Activated CD4-positive, alpha-beta T cell treated with anti-CD3 and anti-CD28 coated beads, Interleukin-2, amount 50 U/mL, for 4 hours (primary cell): ENCODE measurements at places on chromosomes 2 and 18.

GRCh38 chr2:102753563-102754159 is 8.2 kb upstream of the TMEM182 start:
- no peak for DNase-seq

GRCh38 chr2:25316101-25316500 is 25.6 kb downstream of the DNMT3A start:
- DNase-seq: no peak

GRCh38 chr2:238554468-238555315 is 128.0 kb downstream of the ASB1 start:
- DNase-seq: no peak

GRCh38 chr18:53795610-53796009 is 428.9 kb downstream of the MBD2 start:
- DNase-seq: no peak

DNA sequence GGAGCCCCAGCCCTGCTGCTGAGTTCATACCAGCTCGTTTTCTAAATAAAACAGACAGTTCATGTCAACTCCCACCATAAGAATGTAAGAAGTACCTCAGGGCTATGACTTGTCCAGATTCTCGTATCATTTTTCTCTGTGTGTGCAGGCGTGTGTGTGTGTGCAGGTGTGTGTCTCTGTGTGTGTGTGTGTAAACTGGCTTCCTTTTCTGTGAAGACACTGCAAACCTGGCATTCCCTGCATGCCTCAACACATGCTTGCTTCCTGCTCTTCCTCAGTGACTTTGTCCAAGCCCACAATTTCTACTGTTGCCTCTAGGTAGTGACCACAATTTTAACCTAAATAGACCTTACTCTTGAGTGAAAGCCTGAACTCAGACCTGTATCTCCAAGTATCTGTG is 879.0 kb downstream of the SLC4A3 start:
- DNase-seq: no peak

DNA sequence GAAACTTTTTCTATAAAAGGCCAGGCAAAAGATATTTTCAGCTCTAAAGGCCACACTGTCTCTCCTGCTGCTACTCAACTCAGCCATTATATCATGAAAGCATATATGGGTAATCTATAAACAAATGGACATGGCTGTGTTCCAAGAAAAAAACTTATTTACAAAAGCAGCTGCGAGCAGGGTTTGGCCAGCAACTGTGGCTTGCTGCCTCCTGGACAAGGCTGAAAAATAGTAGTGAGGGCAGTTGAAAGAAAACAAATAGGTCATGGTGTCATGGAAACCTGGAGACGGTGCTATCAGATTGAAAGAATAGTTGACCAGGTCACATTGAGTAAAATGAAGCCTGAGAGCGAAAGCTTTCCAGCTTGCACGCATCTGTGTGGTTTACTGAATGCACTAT is 89.2 kb upstream of the LRATD1 start:
- DNase-seq: no peak

DNA sequence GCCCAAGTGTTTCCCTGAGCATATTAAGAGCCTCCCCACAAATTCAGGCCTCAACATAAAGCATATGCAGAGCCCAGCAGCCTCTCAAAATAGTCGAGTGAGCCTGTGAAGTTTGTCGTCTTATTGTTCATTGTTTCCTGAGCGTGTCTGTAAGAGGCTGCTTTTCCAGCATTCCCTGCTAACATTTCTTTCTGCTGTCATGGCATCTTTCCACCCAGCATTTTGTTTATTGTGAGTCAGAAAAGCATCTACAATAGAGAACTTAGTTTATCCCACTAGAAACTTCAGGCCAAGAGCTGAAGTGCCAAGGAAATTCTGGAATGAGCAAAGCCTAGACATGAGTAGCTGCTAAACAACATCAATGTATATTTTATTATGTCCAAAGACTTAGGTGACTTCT is 46.3 kb upstream of the STAM2 start:
- DNase-seq: no peak

DNA sequence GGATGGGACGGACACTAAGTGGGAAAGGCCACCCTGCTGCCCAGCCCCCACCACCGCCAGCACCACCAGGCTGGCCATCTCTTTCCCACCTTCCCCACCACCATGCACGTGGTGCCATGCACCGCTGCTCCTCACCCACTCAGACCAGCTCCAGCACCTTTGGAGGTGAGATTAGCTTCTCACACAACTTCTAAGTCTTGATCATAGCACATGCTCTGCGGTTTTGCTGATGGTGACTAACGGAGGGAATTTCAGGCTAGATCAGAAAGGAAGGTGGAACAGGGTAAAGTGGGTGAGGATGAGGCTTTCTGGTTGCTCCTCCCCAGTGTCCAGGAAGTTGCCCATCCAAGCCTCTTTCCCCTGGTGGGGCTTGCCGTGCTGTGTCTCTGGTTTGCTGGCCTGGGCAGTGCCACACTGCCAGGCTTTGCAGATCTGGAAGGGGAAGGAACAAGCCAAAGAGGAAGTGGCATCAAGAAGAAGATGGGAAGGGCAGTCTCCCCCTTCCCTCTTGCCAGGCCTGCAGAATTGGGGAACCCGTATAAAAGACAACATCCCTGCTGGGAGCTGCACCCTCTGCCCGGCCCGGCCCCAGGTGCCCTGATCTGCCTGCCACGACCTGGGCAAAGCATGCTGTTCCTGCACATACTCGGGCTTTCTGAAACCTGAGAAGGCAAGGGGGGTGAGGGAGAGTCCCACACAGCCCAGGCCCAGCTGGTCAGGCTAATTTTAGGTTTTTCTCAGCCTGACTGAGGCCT is 44.3 kb upstream of the CAB39 start:
- DNase-seq: no peak

GRCh38 chr2:182954789-182955188 is 83.5 kb downstream of the NCKAP1 start:
- no peak for DNase-seq

DNA sequence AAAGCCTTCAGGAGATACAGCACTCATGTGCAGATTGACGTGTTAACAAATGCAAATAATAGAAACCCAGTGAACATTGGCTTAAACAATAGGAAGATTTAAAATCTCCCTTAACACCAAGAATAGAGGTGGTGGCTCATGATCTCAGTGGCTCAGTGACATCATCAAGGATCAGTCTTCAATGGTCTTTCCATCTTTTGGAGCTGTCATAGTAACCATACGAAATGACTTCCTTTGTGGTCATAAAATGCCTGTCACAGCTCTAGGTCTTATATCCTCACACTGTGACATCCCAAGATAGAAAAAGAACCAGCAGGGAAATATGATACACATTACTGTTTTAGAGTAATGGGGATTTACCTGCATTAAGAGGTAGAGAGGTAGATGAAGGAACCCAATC is 59.6 kb upstream of the ACKR3 start:
- no peak for DNase-seq

DNA sequence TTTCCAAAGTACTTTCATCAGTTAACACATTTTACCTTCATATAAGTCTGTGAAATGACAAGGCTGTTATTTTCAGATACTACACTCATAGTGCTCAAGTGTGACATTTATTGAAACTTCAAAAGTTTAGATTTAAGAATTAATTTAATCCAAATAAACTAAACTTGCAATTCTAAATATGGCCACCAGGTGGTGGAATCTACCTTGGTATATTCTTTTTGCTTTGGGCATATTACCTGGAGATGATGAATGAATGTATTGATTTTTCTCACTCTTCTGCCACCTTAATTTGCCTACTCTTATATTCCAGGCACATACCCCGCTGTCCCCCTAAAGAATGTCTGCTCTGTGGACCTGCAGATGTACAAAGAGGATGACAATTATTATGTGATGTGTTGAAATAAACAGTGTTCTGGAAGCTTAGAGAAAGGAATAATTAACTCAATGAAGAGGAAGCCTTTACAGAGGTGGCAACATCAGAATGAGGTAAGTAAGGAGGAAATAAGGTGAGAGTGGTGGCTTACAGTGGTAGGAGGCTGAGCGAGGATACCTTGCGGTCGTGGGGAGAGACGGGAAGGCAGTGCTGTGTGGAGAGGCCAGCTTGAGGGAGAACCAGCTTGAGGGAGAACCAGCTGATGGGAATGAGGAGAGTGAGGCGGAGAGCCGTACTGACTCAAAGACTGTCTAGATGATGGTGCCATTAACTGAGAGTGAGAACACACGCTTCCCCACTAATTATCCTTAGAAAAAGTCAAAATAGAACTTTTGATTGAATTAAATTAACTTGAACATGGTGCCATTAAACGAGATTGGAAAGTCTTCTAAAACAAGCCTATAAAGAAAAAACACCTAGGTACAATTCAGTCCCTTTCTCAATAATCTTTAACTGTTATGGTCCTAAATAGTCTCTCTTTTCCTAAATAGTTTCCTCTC is 179.5 kb downstream of the CELF4 start:
- no peak for DNase-seq

DNA sequence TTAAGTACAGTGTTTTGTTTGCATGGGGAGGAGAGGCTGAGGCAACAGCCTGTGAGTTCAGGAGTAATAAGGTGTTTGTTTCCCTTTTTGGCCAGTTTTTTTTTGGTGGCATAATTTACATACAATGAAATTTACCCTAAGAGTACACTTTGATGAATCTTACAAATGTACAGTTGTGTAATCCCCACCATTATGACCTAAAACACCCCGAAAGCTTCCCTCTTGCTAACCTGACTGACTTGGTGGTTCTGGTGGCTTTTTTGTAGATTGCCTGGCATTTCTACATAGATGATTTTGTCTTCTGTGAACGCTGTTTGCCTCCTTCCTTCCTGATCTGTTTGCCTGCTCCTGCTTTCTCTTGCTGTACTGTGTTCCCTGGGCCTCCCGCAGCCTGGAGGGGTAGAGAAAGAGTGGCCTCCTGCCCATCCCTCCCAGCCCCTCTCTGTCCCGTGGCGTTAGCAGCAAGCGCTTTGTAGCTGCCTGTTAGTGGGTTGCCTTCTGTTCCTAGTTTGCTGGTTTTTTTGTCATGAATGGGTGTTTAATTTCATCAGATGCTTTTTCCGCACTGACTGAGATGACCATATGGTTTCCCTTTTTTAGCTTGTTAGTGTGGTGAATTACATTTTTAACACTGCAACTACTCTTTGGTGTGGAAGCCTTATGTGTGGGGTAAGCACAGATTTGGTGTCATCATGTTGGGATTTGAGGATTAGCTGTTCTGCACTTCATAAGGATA is 32.1 kb downstream of the ASAP2 start:
- DNase-seq: no peak

GRCh38 chr2:230793572-230794359 is 71.0 kb upstream of the ITM2C start:
- DNase-seq: peak; percentile 57

DNA sequence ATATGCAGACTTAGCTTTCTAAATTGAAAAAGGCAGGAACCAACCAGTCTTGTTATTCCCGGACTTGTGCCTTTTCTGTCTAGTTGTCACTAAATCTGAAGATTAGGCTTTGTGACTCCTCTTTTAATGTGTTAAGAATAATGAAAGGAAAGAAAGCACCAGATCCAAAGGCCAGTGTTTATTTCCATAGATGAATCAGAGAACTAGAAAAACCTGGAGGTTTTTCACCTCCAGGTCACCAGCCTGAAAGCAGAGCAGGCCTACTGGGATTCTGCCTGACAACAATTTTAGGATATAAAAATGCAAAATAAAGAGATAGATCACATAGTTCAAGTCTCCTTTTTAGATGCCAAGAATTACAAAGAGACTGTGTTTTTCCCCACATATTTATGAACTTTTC is 160.4 kb downstream of the GULP1 start:
- no peak for DNase-seq

DNA sequence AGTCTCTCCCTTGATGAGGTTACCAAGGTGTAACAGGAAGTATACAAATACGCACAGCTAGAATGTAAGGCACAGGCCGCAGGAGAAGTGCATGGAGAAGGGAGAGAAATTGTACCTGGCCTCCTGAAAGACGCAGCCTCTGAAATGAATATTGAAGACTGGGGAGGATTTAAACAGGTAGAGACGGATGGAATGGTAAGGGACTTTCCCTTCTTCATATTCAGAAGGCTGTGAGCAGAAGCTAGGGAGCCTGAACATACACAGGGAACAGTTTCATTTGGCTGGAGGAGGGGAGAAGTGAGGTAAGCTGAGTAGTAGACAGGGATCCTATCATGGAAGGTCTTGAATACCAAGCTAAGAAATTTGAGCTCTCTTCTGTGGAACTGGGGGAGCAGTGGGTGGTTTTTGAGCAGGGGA is 112.7 kb downstream of the ANKRD44 start:
- DNase-seq: no peak

GRCh38 chr18:11009147-11009546 is 140.2 kb downstream of the PIEZO2 start:
- no peak for DNase-seq

DNA sequence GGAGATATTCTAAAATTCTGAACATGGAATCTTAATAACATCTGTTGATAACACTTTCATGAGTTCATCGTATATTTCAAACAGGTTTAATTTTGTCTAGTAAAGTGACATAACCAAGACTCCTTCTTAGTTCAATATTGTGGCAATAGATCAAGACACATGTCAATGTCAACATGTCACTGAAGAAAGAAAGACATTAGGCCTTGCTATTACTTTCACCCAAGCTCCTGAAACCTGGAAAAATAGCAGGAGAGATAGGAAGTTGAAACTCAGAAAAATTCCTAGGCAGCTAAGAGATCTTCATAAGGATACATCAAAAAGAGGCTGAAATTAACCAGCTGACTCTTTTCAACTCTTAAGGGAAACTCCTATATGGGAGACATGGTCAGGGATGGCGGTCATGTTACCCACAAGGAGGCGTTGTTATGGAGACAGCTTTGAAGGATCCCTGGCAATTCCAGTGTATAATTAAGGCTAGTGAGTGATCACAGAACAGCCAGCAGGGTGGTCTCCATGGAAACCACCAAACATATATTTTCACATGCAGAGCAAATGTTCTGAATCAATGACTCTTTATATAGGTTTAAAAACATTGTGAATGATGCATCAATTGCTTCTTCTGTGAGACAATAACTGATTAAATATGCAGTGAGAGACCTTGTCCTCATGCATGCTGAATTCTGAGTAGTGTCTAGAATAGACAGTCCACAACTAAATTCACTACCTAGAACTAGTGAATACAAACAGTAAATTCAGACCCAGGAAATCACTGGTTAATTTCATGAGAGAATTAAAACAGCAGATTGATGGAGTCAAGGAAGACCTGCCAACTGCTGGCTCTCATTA is 115.3 kb upstream of the RIOK3 start:
- DNase-seq: no peak

GRCh38 chr2:41414486-41415230 is 633.2 kb upstream of the PKDCC start:
- no peak for DNase-seq

DNA sequence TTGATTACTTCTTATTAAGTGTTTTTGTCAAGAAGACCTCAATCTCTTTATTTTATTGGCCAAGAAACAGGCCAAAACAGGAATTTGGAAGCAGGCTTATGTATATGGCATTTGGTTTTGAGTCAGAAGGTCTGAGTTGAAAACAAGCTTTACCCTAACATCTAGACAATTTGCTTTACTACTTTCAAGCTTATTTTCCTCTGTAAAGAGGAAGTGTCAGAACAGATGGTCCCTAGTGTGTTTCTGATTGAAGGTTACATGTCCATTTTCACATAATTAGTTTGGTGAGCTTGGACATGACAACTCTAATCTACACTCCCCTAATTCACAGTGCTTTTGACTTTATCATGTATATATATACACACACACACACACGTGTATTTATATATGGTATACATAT is 19.8 kb upstream of the MAP4K4 start:
- no peak for DNase-seq

GRCh38 chr2:109644571-109645275 is 30.6 kb downstream of the SOWAHC start:
- DNase-seq: no peak
